ENCODE measurements at places on chromosomes 13 and 19.

DNA sequence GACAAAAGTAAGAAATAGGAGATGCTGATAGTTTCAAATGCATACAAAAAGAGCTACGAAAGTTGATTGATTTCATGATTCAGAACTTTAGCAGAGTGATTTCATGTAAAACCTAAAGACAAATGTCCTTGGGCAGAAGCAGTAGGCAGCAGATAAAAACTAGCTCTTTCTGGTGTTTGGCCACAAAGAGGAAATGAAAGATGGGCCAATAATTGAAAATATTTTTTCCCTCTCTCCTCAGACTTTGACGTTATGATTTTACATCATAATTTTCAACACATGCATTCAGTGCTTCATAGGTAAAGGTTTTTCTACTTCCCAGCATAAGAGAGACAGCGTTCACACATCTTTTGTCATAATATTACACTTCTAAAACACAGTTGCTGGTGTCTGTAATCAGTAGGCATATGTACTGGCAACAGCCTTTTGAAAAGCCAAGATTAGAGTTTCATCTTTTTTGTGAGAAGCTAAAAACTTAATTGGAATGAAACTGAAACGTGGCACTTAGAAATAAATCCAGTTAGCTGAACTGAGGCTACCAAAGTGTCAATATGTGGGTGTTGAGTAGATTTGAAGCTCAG lies 9.3 kb downstream of the SCEL start:
- DNase-seq, result no peak

DNA sequence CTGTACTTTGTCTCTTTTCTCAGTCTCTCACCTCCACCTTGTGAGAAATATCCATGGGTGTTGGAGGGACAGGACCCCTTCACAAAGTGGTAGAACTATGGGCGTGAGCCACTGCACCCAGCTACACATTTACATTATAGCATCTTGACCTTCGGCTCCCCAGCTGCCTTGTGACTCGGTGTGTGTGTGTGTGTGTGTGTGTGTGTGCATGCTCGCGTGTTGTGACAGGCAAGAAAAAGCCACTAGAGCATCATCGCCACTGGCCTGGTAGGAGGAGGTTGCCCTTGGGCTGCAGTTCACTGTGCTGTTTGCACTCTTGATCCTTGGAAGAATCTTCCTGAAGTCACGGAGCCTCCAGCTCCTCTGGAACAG lies 13.7 kb upstream of the ZNF888 start:
- DNase-seq, result no peak

DNA sequence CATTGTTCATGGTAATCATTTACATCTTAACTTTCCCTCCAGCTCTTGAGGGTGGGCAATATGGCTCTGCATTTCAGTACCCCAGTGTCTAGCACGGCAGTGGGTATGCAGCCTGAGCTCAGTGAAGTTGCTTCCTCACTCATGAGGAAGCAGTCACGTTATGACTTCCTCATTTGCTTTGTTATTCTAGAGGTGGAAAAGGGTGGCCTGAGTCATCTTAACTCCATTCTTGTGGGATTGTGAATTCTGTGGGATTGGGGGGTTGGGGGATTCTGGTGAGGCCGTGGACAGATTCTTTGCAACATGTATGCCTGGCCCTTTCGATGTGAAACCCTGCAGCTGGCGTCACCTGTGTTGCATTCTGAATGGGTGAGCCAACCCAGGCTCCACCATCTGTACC lies 406.7 kb upstream of the ZNF507 start:
- no peak for DNase-seq

GRCh38 chr19:5191091-5191490 lies 149.5 kb downstream of the PTPRS start:
- no peak for DNase-seq

DNA sequence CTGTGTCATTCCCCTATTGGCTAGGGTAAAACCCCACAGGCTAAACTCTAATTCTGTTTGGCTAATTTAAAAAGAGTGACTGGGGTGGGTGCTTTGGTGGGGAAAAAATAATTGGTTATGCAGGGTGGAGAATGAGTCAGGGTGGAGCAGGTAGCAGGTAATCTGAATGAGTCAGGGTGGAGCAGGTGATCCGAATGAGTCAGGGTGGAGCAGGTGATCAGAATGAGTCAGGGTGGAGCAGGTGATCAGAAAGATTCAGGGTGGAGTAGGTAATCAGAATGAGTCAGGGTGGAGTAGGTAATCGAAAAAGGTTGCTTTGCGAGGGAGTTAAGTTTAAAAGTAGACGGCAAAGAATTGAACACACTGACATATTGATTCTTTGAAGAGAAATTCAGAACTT lies 1218.8 kb upstream of the ATXN8OS start:
- no peak for DNase-seq

GRCh38 chr13:98676239-98676638 lies 76.2 kb downstream of the SLC15A1 start:
- DNase-seq, result no peak

DNA sequence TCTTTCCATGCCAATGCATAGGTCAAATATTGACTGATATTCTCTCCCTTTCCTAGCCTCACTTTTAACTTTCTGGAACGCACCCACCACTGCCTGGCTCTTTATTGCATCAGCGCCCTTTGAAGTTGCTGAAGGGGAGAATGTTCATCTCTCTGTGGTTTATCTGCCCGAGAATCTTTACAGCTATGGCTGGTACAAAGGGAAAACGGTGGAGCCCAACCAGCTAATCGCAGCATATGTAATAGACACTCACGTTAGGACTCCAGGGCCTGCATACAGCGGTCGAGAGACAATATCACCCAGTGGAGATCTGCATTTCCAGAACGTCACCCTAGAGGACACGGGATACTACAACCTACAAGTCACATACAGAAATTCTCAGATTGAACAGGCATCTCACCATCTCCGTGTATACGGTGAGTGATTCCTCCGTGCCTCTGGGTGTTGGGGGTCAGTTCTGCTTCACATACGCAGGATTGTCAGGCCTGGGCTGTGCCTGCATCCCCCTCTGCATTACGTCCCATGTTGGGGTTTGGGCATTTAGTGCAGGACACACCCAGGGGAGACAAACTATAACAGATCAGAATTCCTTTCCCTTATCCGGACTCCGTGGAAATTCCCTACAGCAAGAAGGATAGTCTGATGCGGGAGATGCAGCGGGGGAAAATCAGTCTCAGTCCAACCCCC lies 1.3 kb downstream of the CEACAM21 start:
- DNase-seq, result no peak

DNA sequence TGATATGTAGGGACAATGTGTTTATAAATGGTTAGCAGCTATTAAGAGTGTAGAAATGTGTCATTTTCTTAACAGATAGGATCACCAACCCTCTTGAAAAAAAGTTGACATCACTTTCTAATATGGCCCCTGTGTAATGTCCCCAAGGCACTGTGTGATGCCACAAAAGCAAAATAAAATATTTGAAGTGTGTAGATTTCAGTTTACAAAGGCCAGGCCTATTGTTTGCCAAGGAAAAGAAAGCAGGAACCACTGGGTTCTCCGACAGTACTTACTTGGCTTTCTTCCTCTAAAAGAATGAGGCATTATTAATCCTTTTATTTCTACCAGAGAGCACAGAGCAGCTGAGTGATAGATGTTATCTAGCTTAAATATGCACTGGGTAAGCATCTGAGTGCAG lies 10.5 kb upstream of the GJA3 start:
- no peak for DNase-seq

DNA sequence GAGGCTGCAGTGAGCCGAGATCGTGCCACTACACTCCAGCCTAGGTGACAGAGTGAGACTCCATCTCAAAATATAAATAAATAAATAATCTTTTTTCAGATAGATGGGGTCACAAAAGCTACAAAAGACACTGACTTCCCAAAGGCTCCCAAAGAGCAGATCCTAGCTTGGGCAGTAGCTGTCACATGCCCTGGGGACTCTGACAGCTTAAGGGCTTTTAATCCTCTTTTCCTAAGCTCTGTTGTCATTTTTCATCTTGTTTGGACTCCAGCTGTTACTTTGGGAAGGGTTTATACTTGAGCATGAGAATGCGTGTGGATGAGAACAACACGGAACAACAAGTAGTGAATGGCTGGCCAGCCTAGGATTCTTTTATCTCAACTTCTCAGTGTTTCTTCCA lies 231.7 kb downstream of the MZT1 start:
- no peak for DNase-seq
